LNCaP clone FGC (cell line): ENCODE measurements at places on chromosomes 5 and 9.

DNA sequence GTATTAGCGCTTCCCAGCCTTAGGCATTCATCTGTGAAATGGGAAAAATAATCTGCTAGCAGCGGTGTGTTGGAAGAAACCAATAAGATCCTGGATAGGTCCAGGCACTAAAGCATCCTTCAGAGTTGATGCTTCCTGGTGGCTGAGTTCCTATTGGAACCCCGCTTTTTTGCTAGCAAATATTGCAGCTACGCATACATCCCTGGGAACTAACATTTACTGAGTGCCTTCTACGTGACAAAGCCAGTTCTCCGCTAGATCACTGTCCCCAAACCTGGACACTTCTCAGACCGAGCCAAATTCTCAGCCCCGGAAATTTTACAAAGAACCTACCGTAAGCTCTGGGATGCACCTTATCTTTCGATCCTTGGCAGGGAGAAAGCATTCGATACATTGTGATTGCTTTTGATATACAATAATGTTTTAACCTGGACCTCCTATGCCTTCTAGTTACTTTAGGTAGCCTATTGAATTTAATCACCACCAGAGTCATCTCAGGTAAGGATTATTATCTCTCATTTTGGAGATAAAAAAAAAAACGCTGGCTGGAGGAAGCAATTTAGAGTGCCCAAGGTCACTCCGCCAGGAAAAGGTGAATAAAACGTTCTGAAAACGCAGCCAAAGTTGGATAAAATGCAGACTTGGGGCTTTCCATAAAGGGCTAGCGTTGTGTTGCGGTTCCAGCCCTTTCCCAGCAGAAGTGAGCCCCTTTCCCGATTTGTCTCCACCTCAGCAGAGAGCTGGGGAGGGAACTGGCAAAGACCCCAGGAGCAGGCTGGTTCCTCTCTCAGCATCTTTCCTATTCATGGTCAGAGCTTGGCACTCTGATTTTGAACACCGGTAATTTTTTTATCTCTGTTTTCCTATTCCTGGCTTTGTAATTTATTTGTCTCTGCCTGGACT, 2.6 kb upstream of the MSX2 start:
- DNase-seq = no peak

DNA sequence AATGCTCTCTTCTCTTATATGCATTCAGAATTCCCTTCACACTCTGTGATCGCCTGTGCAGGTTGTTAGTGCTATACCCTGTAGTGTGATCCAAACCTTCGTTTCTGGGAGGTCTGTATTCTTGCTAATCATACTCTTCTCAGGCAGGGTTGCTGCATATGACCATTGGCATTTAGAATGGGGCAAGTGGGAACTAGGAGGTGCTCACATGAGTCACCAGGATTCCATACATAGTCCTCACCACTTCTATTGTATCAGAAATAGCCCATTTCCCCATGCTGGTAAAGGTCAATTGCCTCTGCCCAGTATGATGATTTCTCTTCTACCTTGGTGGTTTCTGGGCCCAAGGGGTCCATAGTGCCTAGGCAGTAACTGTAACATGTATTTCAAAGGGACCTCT, 443.5 kb upstream of the CDH6 start:
- no peak for DNase-seq

- no peak for DNase-seq
Measured at GRCh38 chr9:137130176-137130755, 8.7 kb upstream of the GRIN1 start.

DNA sequence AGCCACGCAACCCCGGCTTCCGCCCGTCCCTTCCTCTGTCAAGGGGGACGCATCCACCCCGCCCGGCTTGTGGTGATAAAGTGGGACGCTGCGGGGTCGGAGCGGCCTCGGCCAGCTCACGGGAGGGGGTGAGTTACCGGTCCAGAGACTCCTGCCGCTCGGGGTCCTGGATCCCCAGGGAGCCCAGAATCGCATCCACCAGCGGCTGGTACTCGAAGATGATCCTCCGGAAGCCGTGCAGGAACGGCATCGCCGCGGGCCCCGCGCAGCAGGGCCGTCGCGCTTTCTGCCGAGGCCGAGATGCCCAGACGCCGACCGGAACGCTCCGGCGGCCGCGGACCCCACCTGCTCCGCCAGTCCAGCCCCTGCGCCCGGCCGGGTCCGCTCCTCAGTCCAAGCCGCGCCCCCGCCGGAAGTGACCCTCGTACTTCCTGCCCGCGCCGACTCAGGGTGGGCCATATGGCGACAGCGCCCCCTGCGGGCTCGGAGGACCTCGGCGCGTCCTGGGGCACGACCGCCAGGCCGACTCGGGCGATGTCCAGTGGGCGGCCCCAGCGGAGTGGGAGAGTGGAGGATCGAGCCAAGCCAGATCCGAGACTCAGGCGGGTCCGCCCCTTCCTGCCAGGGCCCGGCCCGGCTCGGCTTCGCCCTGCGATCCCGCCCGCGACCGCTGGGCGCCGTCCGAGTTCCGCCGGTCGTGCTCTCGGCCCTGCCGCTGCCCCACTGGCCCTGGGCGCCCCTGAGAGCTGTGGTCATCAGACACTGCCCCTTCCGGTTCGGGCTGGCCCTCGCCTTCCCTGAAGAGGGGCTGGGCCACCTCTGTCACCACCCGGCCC, at the start of gene ASB6:
TSS of gene ASB6 (minus strand) at position 402 of the 836 bp plus-strand sequence. CDS start at position 250, 152 bp downstream.
- DNase-seq = peak; percentile 90

DNA sequence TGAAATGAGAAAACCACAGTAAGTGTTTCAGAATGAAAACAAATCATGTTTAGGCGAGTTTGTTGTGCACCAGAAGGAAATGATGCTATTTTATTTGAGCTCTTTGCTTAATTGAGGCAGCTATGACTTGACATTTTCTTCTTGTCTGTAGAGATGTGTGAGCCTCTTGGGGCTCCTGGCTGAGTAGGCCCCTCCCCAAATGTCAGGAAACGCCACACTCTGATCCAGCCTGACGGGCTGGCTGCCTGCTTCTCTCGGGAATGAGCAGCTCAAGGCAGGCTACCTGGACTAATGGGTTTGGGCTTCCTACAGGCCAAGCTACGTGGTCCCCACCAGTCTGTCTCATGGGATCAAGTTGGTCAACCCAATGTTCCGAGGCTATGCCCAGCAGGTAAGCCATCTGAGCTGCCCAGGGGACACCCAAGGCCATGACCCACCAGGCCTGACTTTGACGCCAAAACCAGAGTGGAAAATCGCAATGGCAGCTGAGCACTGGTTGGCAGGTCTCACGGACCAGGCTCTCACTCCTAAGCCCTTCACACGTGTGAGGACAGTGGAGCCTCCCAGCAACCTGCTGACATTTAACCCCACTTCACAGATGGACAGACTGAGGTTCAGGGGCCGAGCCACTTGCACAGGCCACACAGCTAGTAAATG, 29.9 kb downstream of the USP20 start:
- no peak for DNase-seq

- DNase-seq = no peak
Measured at GRCh38 chr5:75839547-75839946, 122.3 kb upstream of the POC5 start.

- no peak for DNase-seq
Measured at GRCh38 chr5:18311266-18311665, 677.0 kb downstream of the TAF11L14 start.

GRCh38 chr5:14779975-14780374, 91.6 kb downstream of the ANKH start:
- DNase-seq = no peak

DNA sequence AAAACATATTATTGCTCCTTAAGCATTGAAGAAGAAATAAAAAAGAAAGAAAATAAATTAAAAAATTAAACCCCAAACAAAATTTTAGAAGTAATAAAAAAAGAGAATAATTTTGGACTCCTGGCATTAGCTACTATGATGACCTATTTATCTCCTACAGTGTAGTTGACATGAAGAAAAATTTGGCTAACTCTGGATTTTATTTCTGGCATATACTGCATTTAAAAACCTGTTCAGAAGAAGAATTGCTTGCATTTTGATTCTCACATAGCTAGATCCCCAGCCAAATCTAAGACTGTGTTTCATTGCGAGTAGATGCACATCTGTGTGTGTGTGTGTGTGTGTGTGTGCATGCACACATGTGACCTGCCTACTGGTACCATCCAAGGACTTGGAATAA, 30.1 kb upstream of the GABRG2 start:
- no peak for DNase-seq

GRCh38 chr9:137243626-137244485, 2.8 kb downstream of the TUBB4B start:
- no peak for DNase-seq

GRCh38 chr9:76603931-76604570, 145.1 kb downstream of the GCNT1 start:
- no peak for DNase-seq

DNA sequence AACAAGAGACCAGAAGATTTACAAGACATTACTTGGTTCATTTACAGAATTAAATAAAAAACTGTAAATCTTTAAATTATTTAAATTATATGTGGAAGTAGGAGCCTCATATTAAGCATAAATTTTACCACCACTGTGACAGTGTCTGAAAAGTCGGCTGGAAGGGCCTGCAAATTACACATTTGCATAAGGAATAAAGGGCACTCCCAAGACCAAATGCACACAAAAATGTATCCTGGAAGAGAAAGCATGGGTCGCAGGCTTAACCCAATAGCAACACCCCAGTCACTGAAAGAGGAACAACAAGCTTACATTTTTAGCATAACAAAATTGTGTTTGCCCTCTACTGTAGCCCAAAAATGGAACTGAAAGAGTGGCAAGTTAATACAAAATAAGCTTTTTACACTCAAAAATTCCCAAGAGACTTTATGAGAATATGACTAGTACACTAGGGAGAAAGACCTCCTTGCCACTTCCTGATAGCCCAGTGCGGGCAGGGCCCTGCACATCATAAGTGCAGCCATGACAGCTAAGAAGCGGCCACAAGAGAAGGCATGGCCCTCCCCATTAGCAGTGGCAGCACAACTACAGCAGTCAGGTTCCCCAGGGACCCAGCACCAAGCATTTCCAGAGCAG, 482.0 kb downstream of the DTWD2 start:
- no peak for DNase-seq

- no peak for DNase-seq
Measured at GRCh38 chr5:93151896-93152295, 429.1 kb downstream of the NR2F1-AS1 start.

DNA sequence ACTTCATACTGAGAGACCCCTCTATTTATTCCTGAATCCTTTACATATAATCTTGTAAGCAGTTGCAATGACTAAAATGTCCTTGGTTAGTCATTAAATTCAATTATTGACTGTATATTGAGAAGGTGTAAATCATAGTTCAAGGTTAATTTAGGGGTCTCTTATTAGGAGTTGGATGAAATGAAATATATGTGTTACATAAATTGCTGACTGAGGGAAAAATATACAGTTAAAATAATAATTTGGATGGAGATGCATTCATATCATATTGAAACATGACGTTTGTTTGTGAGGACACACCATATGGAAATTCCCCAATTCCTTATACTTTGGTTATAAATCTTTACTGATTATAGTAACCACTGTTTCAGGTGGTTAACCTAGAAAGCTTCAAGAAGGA, 430.6 kb downstream of the PDE4D start:
- DNase-seq = no peak

GRCh38 chr9:133487331-133487725, 8.4 kb upstream of the SLC2A6 start:
- DNase-seq = no peak

DNA sequence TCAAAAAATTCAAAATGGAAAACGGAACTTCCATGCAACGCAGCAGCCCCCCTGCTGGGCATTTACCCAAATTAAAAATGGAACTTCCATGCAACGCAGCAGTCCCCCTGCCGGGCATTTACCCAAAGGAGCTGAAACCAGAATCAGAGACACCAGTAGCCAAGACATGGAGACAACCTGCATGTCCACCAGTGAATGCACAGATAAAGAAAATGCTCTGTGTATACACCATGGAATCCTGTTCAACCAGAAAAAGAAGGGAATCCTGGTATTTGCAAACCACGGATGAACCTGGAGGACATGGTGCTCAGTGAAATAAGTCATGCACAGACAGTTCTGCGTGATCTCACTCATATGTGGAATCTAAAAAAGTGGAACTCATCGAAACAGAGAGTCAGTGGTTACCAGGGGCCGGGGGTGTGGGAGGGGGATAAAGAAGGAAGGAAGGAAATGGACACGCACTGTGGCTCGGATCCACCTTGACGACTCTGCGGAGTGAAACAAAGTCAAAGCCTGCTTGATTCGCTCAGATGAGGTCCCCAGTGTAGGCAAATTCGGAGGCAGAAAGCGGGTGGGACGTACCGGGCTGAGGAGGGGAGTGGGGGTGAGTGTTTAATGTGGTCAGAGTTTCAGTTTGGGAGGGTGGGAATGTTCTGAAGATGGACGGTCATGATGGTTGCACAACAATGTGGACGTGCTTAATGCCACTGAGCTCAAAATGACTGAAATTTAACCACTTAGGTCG, 40.2 kb upstream of the EXOC3 start:
- DNase-seq = no peak

GRCh38 chr5:111741278-111741677, 15.7 kb downstream of the NREP start:
- no peak for DNase-seq

DNA sequence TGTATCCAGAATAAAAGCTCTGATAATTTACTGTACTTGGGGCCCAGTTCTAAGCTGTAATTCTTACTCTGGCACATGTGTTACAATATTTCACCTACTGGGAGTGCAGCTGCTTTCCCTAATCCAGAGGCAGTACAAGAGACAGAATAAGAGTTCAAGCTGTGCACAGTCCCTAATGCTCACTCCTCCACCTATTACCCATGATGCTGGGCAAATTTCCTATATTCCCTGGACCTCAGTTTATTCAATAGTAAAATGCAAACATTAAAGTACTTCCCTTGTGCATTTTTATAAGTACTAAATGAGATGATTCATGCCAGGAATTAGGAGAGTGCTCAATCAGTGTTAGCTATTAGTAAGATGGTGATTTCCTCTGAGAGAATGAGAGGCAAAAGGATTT, 28.0 kb upstream of the TAF11L2 start:
- peak; percentile 18 for DNase-seq

- DNase-seq = no peak
Measured at GRCh38 chr5:149407323-149408251, 28.5 kb upstream of the IL17B start.

DNA sequence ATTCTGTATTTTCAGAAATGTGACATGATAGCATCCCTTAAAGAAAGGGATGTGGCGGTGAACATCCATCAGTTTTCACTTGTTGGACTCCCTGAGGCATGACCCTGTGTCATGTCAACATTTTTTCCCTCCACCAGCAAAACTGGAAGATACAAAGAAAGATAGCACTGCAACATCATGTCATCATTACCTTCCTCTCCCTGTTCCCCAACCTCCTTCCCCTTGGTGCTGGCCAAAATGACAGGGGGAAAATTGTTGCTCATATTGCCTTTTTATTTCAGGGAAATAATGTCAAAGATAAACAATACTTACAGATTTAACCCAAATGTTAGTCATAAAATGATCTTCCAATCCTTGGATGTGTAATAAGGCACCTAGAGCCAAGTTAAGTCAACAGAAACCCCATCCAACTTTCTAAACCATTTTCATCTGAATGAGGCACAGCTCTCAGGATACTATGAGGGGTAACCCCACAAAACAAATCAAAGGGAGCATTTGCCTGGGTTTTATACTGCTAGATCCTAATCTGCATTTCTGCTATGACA, 644.3 kb downstream of the ACTL7B start:
- no peak for DNase-seq

GRCh38 chr5:135881244-135881643, 14.4 kb downstream of the IL9 start:
- DNase-seq = no peak
